ENCODE measurements at places on chromosomes 13 and 19. TPM values are rescaled to one million over a fixed set of nuclear protein-coding genes. Genes with fewer than 3 reads are reported as not detected.

- DNase-seq: no peak
These were observed 126.2 kb upstream of the FNDC3A start for GRCh38 chr13:48849515-48849914.

DNA sequence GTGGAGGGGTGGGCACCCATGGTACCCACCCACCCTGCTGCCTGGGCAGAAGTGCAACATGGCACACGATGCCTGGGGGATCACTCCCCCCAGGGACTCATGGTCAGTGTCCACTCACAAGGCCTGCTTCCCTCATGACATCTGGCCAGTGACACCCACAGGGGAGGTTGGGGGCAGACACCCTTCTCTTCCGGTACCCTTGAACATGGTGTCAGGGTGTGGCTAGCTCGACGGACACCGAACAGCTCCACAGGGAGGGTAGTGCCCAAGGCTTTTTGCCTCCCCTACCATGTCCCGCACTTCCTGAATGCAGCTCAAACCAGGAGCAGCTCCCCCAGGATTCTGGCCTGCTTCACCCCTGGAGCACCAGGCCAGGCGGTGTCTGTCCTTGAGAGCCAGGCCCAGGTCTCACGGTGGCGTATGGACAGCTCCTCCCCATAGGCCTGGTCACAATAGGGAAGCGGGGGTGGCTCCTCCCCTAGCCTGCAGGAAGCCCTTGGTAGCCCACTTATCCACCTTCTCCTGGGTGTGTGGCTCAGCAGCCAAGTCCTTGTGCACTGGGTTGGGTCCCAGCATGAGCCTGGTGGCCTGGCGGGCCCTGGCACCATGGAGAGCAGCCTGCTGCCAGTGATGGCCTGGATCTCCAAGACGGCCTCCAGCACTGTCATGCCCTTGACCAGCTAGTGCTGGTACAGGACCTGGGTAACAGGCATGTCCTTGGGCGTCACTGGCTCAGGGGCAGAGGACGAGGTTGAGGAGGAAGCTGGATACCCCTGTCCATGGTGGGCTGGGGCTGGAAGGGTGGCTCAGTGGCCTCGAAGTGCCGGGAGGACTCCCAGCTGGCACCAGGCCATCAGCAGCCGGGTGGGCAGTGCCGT, 7.8 kb downstream of the ACP4 start:
- no peak for DNase-seq

DNA sequence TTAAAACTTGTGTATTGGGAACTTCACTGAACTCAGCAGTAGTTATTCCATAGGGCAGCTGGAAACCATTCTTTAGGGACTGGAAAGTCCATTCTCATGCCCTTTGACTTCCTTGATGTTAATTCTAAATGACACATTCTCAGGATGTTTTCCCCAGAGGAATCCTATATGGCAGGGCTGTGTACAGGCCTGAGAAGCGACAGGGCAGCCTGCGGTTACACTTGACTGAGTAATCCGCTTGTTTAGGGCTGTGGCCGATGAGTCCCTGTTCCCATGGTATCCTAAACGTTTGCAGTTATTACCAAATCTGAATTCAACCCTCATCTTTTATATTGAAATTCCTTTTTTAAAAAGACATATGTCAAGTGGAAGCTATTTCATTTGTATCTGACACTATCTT, 83.5 kb downstream of the COL4A2 start:
- no peak for DNase-seq

GRCh38 chr19:28358633-28359032, 854.3 kb downstream of the UQCRFS1 start:
- no peak for DNase-seq

GRCh38 chr13:34428911-34429310, 513.2 kb upstream of the NBEA start:
- DNase-seq: no peak

DNA sequence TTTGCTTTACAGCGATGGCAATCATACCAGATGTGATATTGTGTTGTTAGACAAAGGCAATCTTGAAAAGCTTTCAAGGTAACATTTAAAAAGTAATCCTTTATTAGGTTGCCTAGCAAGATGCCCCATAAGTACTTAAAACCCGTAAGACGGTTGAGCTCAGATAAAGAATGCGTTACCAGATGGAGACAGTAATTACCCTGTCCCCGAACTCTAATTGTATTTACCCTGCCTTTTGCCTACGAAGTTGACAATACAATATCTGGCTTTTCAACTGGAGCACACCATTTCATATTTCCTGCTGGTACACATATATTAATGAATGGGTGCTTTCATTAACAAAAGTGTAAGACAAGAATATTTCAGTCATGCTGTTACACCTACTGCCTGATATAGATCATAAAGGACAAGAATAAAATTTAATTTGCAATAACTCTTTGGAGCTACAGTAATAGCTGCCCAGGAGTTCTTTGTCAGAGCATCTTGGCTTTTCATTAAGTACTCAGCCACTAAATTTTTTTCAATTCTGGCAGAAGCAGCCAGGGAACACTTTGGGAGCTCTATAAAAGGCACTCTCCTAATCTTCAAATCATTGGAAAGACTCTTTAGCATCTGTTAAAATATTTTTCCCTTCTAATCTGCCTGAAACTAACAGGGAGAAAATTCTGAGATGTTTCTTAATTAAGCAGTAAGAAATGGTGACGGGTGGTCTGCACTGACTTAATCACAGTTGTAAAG, 63.8 kb downstream of the DCT start:
- DNase-seq: no peak

GRCh38 chr19:41541990-41542584, 33.9 kb upstream of the CEACAM21 start:
- DNase-seq: peak; percentile 92

- DNase-seq: no peak
These were observed 1168.4 kb downstream of the SLITRK1 start for GRCh38 chr13:82713687-82714405.

- DNase-seq: no peak
These were observed 17.2 kb upstream of the TNFSF14 start for GRCh38 chr19:6687114-6687513.

GRCh38 chr13:26787961-26788360, 27.4 kb upstream of the GPR12 start:
- no peak for DNase-seq

Gene ZNF470
- 3.8 TPM for total RNA-seq

Measured in spleen (tissue), 13 donors.